ENCODE measurements at places on chromosomes 16 and 17.

DNA sequence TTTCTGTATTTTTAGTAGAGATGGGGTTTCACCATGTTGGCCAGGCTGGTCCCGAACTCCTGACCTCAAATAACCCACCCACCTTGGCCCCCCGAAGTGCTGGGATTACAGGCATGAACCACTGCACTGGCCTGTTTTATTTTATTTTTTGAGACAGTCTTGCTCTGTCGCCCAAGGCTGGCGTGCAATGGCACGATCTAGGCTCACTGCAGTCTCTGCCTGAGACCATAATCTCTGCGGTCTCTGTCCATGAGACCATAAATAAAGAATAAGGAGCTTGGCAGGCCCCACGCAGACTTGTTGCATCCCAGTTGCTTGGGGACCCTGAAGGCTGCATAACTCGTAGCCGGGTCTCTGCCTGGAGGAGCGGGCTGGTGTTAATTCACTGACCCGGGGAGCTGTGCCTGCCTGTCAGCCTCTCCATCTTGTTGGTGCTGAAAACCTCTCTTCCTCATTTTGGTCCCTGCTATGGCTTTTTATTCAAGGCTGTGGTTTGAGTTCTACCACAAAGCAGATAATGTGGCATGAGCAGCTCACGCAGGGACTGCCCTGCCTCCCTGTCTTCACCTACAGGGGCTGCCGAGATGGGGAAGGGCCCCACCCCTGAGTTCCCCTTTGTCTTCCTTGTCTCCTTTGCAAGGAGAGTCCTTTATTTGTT is 82.1 kb downstream of the MSI2 start:
- no peak for DNase-seq

- DNase-seq, result no peak
These were observed 61.0 kb upstream of the RBBP6 start for GRCh38 chr16:24478401-24478800.

- peak; percentile 21 for DNase-seq
These were observed 383.0 kb upstream of the PMFBP1 start for GRCh38 chr16:72554935-72555334.

DNA sequence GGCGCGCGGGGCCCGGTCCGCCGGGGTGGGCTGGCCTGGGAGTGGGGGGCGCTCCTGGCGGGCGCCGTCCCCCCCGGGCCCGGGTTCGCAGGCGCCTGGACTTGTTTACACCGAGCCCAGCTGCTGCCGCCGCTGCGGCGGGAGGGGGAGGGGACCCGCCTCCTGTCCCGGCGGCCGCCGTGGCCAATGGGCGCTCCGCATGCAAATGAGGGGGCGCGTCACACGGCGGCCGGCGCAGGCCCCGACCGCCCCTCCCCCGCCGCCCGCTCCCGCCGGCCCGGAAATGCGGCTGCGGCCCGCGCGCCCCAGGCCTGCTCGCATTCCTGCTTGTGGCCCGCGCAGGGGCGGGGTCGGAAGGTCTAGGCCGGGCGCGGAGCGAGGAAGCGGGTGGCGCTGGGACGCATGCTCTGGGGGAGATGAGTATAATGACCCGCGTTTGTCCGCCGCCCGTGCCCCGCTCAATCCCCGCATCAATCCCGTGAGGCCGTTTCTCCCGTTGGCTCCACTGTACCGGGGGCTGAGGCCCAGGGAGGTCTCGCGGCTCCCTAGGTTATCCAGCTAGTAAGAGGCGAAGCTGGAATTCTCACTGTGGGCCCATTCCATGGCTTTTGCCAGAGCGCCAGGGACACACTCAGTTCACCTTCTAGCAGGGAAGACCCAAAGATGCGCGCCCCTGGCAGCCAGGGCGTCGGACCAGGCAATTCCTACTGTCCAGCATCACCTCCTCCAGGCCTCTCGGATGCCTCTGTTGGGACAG is at the start of gene YPEL3:
TSS of gene YPEL3 (minus strand) at position 109 of the 757 bp plus-strand sequence. CDS start 731 bp downstream, outside the sequence.
- peak; percentile 78 for DNase-seq

GRCh38 chr17:29066047-29066446 is 23.1 kb downstream of the PIPOX start:
- DNase-seq, result no peak

- DNase-seq, result peak; percentile 85
These were observed 9.9 kb downstream of the CYGB start for GRCh38 chr17:76527430-76528111.

- DNase-seq, result no peak
These were observed 12.3 kb downstream of the KANSL1 start for GRCh38 chr17:46180892-46181274.

- DNase-seq, result no peak
These were observed 26.2 kb downstream of the TRAP1 start for GRCh38 chr16:3690980-3691720.

DNA sequence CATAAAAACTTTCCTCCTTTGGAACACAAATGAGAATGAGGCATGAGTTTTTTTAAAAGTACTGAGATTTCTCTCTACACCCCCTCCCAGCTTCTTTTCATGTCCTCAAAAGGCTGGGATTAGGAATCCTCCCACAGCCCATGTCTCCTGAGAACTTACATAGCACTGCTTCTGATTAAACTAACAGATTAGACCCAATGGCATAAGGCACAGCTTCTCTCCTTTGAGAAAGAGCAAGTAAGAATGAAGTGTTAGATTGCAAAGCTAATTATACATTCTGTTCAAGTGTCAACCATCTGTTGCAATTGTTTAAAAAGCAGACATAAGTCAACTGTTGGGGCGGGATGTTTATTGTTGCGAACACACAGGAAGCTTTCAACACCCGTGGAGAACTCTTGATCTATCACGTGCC is 715.1 kb downstream of the CDH11 start:
- no peak for DNase-seq

GRCh38 chr17:36848008-36848902 is 89.0 kb upstream of the LHX1 start:
- DNase-seq, result no peak

GRCh38 chr17:37742762-37743611 is 1.9 kb downstream of the HNF1B start:
- DNase-seq, result peak; percentile 42

DNA sequence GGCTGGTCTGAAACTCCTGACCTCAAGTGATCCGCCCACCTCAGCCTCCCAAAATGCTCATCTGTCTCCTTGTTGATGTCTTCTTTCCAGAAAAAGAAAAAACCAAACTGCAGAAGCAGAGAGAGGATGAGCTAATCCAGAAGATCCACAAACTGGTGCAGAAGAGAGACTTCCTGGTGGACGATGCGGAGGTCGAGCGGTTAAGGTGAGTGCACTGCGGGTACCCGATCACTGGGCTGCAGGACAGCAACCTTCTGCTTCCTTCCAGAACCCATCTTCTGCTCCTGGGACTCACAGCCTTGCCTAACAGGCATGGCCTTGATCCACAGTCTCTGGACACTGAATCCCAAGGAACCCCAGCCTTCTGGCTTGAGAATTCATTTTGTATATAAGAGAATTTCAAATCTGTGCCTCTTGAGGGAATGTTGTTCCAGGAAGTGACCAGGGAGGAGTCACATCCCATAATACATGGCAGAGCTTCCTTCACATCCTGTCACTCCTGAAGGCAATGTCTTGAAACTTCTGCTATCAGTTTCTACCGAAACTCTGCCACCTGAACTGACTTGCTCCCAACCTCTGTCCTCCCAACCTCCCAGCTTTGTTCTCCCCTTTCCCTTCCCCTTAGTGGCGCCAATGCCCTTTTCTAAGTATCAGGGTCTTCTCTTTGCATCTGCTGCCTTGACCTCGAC is 61.7 kb downstream of the MARF1 start:
- DNase-seq, result no peak

DNA sequence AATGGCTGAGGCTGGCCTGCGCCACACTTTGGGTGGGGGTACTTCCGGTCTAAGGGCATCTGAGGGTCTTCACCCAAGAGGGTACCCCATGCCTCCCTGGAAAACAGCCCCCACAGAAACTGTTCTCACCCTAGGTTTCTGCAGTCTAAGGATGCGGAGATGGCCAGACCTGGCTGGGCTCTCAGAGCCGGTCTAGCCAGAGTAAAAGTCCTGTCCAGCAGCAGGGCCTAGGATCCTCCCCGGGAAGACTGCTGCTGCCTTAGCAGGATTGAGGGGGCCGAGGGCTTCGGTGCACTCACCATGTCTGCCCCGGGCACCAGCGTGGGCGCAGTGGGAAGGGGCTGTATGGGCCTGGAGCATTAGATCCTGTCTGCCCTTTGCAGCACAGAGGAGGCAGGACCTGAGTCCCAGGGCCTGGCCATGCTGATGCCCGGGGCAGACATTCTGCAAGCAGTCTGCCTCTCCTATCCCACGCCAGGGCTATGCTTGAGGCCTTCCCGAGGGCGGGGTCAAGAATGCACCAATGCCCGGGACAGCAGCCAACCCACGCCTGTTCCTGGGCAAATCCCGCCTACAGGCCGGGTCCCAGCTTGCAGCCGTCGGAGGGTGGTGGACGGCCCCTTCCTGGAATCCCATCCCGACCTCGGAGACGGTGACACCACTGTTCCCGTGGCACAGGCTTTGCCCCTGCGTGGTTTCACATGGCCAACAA is 54.7 kb downstream of the CBFA2T3 start:
- peak; percentile 42 for DNase-seq

DNA sequence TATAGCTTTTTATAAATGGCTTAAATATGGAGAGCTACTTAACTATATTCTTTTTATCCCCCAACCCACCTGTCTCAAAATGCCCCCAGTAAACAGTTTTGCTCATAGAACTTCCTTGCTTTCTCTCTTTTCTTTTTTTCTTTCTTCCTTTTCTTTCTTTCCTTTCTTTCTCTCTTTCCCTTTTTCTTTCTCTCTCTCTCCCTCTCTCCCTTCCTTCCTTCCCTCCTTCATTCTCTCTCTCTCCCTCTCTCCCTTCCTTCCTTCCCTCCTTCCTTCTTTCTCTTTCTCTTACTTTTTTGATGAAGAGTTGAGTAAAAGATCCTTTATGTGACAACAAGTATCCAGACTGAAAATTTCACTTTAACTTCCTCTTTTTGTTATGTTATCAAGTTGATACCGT is 48.2 kb downstream of the KCNJ2 start:
- DNase-seq, result no peak

DNA sequence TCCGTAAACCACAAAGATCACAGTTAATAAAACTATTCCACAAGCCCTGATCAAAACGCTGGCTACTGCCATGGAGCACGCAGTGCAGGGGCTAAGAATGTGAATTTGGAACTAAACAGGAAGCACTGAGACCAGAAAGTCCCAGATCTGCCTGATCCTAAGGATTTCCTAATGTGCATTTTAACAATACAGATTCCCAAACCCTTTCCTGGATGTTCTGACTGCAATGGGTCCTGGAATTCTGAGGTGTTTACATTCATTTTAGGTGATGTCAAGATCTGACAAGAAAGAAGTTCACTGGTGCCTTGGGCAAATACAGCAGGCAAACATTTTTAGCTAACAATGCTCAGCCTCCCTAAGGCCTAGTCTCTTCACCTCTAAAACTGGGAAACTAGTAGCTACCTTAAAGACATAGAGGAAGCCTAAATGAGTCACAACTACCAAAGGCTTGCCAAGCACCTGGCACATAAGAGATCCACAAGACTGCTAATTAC is 10.3 kb downstream of the NSMCE1 start:
- DNase-seq, result peak; percentile 54

DNA sequence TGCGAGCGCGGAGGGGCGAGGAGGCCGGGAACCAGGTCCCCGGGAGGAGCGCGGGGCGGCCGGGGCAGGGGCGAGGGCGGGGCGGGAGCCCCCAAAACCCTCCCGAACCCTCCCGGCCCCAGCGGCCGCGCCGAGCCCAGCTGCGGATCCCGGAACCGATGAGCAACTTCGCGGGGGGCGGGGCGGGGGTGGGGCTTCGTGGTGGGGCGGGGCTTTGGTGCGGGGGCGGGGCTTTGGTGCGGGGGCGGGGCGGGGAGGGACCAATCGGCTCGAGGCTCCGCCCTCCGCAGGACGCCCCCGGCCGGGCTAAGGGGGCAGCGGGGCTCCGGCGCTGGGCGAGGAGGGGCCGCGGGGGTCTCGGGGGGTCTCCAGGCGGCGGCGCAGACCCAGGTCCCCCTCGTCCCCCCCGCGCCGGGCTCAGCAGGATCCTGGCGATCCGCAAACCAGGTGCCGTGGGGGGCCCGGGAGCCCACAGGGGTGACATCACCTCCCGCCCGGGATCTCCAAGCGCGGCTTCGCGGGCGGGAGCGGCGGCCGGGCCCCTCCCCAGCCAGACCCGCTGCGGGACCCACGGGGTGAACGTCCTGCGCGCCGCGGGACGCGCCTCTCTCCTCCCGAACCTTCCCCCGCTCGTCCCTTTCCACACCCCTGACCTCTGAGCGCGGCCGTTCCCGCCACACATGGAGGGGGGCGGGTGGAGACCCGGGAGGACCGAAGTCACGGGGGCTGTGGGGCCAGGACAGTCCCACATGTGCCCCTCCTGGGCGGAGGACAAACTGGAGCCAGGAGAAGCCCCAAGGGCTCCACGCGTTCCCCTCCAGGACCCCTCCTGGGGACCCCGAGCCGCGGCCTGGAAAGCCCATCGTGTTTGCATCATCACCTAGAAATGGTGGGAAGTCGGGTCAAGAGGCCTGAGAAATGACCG is at the start of gene ABR:
TSS of gene ABR (minus strand) at position 164 of the 925 bp plus-strand sequence. CDS start 254 bp downstream, outside the sequence.
- no peak for DNase-seq

DNA sequence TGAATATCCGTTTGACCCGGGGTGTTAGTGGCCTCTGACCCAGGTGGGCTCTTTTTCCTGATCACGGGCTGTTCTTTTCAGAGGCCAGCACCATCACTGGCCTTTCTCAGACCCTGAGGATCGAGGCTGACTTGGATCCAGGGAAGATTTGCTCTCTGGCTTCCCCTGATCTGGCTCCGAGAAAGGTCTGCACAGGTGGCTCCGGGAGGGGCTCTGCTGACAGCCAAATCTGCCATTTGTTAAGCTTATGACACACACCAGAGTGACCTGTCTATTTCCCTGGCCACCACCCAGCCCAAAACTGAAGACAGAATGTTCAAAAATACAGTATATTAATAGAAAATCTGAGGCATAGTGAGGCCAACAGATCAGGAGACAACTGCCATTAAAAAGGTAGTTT is 221.8 kb upstream of the TNRC6C start:
- DNase-seq, result no peak

DNA sequence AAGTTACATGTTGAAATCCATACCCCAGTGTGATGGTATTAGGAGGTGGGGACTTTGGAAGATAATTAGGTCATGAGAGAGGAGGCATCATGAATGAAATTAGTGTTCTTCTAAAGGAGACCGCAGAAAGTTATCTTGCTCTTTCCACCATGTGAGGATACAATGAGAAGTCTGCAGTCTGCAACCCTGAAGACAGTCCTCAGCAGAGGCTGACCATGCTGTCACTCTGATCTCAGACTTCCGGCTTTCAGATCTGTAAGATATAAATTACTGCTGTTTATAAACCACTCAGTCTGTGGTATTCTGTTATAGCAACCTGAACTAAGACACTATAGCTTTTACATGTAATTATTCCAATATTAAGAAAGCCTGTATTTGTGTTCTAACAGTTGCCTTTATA is 116.7 kb upstream of the CES5A start:
- no peak for DNase-seq

- DNase-seq, result no peak
These were observed 58.0 kb upstream of the HNF1B start for GRCh38 chr17:37802712-37803416.

GRCh38 chr16:80025236-80025635 is 424.7 kb upstream of the MAF start:
- DNase-seq, result no peak

- DNase-seq, result no peak
These were observed 1.2 kb upstream of the P2RX1 start for GRCh38 chr17:3917391-3917931.
